ENCODE measurements at places on chromosomes 5 and 9.
A peak's percentile ranks its signal among the peaks of the same experiment; 100 is the strongest.

DNA sequence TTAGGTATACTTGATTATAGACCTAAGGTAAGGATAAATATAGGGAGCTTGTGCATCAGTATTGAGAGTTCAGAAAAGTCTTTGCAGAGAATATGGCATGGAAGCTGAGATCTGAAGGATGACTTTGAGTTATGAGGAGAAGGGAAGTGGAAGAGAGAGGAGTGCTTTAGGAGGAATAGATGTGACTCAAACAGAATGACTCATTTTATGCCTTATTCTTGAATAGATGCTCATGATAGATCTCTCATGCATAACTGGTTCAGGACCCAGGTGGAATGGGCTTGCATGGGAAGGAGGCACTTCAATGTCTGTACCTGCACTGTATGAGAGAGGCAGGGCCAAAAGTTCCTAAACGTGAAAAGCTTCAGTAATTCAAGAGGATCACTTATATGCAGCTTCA is 103.3 kb downstream of the CWC27 start:
- ATAC-seq: peak; percentile 50

GRCh38 chr5:164649266-164649665 is 1143.8 kb downstream of the MAT2B start:
- ATAC-seq: no peak

DNA sequence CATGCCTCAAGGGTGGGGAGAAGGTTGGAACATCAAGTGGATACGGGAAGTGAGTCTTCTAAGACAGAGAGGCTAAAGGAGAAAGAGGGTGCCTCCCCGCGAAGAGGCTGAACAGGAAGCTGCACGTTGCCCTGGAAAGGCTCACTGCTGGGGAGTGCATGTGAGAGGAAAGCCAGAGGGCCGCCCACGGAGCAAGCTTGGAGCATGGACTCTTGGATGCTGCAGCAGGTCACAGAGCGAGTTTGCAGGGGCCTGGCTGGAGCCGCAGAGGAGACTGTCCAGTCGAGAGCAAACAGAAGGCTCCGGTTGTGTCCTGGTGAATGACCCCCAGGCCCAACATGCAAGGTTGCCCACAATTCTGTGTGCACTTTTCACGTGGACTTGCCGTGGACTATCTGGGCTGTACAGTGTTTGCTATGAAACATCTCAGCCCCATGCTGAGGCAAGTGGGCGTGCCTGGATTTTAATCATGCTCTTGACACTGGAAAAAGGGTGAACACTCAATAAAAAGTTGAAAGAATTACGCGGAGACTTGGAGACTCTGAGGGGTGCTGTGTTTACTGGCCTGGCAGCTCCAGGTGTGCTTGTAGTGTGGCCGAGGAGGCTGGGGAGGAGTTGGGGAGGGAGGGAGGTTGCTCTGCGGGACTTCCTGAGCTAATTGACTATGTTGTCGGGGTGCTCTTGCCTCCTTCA is 54.5 kb upstream of the GARNL3 start:
- no peak for ATAC-seq

DNA sequence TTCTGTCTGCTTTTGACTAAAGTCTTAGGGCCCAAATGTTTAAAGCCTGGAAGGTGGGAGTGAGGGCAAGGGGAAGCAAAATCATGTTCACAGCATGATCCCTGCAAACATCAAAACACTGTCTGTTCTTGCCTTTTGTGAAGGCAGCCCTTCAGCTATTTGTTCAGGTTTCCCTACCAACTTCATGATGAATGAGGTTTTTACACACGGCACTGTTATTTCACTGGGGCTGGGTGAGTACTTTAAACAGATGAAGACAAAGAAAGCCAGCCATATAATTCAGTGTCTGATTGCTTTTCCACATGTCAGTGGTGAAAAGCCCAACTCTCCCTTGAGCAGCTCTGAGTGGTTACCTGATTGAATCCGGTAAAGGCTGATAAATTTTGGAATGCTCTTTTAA is 224.7 kb upstream of the GRAMD2B start:
- ATAC-seq: no peak

GRCh38 chr5:124748687-124749594 is 2.5 kb upstream of the ZNF608 start:
- ATAC-seq: peak; percentile 83

GRCh38 chr5:83011985-83012384 is 65.2 kb downstream of the TMEM167A start:
- no peak for ATAC-seq

Measured in esophagus mucosa (tissue), 1 donor.